ENCODE measurements at places on chromosomes 12 and 14.

DNA sequence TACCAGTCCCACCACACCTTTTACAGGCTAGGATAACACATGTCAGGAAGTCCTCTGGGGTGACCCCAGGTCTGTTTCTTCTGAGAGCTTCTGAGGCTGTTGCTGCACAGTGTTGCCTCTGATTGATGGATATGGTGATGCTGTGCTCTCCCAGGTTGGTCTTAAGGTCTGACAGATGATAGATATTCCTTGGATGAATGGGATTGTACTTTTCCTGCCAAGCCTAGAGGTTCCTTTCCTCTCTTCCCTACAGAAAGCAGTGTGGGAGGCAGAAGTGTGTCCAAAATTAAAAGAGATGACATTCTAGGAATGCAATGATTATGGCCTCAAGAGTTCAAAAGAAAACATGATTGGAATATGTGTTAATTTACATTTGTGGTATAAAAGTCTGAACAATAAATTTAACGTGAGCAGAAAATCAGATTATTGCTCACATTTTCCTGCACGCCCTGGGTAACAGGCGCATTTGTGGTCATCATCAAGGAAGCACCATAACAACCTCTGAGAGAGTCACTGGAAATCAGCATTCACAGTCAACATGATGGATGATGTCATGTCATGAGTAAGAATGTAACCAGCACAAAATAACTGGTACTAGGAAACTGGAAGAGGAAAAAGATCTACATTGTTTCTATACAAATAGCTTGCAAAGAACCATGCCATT is 73.7 kb downstream of the BBS10 start:
- DNase-seq = no peak

GRCh38 chr12:53115891-53116648 is 12.8 kb downstream of the SOAT2 start:
- DNase-seq = peak; percentile 64

DNA sequence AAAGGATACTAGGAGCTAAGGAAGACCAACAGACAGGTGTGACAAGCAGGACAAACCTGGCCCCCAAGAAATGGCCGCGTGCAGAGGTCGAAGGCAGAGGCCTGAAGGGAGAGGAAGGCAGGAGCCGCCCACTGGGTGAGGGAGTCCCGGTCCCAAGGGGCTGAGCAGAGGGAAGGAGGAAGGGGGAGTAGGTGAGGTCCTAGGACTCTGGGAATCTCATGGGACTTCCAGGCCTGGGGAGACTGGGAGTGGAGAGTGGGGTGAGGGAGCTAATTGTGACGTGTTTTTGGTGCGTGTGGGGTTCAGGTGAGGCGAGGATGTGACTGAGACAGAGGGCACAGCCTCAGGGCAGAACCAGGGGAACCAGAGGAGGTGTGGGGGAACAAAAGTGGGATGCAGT is 11.7 kb upstream of the FLVCR2 start:
- DNase-seq = no peak

DNA sequence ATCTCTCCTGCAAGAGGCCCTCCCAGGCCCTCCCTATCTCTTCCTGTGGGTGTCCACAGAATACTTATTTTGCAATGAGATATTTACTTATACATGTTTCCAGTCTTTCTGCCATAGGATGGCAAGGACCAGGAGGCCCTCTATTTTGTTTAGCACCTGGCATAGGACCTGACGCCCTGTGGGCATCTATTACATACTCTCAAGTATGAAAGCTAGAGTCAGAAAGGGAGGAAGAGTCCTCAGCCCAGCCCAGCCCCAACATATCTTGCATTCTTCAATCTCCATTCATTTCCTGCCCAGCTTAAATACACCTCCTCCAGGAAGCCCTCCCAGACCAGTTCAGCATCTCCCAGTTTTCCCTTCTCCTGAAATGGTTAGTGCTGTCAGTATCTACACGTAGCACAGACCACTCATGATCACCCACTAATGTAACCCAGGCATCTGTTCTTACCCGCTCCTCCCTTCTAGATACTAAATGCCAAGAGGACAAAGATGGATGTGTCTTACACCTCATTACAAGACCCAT is 7.4 kb downstream of the FOXN4 start:
- DNase-seq = peak; percentile 3

DNA sequence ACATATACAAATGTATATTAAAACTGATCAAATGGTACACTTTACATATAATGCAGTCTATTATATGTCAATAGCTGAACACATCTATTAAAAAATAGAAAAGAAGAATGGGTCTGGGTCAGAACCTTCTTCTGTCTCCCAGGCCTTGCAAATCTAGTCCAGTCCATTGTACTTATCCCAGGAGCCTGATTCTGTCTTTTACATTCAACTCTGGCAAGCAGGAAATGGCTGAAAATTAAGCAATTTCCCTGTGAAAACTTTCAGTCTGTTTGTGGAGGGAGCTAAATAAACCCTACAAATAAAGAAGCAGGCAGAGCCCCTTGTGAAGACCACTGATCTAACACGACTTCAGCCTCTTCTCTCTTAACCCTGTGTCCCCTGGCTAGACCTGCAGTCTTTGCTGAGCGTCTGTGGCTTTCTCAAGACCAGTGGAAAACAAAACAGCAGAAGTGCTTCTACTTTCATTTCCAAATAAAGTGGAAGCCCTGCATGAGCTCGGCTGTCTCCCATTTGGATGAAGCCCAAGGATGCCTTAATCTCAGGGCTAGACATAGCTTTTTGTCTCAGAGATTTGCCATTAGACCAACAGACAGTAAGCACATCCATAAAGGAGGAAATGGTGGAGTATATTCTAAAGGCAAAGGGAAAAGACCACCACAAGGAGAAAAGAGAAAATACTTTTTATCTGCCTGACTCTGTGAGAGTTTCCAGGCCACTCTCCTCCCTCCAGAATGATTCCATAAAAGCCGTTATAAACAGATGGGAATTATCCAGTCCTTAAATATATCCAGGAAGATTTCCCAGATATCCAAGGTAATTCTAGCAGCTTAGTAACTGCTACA is 48.2 kb downstream of the CRACR2A start:
- DNase-seq = no peak

Data from cardiac septum (tissue), 1 donor.